ENCODE measurements at places on chromosomes 4 and X.

GRCh38 chrX:17986440-17986839 is 125.3 kb upstream of the RAI2 start:
- no peak for DNase-seq

GRCh38 chrX:136210243-136210642 is 41.0 kb downstream of the MAP7D3 start:
- DNase-seq = no peak

DNA sequence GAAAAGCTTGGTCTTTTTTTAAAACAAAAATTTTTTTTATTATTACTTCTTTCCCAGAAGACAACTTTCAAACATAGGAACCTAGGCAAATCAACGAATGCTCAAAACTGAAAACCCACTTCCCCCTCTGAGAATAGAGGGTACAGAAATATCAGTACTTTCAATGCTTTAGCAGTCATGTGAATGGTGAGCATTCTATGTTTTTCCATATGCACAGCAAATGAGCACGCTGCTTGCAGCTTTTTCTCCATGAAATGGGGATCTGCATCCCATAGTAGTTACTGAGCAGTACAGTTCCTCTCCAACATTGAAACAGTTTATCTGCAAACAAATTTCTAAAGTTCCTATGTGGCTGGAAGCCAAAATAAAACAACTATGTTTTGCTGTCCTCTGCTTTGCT is 108.4 kb upstream of the BMP2K start:
- no peak for DNase-seq

- no peak for DNase-seq
Measured at GRCh38 chr4:169492436-169493163, 119.8 kb downstream of the NEK1 start.

- no peak for DNase-seq
Measured at GRCh38 chr4:145614233-145614610, 5.0 kb upstream of the MMAA start.

DNA sequence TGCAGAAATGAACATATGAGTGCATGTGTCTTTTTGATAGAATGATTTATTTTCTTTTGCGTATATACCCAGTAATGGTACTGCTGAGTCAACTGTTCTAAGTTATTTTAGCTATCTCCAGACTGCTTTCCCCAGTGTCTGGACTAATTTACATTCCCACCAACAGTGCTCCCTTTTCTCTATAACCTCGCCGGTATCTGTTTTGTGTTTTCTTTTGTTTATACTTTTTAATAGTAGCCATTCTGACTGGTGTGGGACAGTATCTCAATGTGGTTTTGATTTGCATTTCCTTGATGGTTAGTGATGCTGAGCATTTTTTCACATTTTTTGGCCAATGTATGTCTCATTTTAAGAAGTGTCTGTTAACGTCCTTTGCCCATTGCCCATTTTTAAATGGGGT is 218.6 kb upstream of the KCNIP4 start:
- no peak for DNase-seq

GRCh38 chr4:141587897-141588296 is 48.5 kb upstream of the IL15 start:
- no peak for DNase-seq

DNA sequence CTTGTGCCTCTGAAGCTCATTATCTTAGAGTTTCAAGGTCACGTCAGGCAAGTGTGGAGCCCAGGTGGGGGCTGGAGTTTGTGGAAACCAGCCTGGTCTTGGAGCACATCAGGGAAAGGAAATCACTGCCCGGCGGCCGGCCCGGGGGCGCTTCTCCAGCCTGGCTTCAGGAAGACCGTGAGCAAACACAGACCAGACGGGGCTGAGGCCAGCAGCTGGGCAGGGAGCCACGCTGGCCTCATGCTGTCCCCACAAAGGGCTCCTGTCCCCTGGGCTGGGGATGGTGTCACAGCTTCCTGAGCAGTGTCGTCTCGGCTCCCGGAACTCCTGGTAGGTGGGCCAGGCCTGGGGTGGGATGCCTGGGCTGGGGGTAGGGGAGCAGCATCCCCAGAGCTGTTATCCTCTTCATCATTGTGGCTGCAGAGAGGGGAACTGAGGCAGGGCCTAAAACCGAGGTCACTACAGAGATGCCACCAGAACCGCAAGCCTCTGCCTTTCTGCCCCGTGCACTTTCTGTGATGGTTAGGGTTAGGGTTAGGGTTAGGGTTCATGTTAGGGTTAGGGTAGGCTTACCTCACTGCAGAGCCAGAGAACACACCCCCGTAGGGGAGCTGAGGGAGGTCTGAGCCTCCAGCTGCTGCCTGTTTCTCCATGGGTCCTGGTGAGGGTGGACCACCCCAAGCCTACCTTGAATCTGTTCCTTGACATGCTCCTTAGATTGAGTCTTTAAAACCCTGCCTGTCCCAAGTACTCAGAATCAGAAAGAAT is 77.5 kb downstream of the HTRA3 start:
- DNase-seq = no peak

DNA sequence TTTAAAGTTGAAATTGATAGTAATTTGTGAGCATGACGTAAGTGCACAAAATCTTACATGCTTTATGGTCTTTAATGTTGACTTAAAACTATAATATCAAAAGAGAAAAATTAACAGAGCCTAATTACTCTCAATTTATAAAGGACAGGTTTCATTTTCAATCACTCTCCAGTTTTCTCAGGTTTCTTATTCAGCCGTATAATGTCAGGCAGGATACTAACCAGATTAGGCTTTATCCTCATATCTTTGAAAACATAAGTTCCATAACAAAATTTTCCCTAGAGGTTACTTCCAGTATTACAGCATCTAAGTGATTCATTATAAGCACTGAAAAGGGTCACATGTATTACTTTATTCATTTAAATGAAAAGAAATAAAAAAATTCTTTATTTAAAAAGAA is 492.1 kb downstream of the PACRGL start:
- no peak for DNase-seq

DNA sequence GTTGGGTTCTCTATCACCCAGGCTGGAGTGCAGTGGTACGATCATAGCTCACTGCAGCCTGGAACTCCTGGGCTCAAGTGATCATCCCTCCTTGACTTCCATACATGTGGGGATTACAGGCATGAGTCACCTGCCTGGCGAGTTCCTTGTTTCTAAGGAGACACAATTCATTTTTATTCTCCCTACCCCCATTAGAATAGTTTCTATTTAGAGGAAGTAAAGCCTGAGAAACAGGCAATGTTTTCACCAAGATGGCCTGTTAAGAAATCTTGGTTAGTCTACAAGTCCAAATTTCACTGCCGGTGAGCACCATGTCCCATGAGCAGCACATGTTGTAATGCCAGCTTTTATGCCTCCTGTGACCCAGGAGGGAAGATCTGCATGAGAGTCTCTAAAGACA is 5.7 kb downstream of the CYBB start:
- no peak for DNase-seq

DNA sequence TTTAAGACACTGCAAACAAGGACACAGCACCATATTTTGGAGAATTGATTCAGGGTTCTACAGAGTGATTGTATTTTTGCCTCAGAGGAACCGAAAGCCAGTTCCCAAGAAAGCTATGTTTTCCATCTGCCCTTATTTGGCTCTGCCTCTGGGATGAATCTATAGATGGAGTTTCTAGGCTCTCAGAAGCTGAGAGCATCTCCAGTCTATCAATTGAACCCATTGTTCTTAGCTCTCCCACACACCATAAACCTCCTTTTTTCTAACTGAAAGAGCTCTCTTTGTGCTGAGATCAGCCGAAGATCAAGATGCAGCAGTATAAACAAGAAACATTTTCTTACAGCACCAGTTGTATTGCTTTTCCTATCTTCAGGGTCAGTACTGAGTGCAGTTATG is 16.9 kb downstream of the PLP1 start:
- DNase-seq = no peak

DNA sequence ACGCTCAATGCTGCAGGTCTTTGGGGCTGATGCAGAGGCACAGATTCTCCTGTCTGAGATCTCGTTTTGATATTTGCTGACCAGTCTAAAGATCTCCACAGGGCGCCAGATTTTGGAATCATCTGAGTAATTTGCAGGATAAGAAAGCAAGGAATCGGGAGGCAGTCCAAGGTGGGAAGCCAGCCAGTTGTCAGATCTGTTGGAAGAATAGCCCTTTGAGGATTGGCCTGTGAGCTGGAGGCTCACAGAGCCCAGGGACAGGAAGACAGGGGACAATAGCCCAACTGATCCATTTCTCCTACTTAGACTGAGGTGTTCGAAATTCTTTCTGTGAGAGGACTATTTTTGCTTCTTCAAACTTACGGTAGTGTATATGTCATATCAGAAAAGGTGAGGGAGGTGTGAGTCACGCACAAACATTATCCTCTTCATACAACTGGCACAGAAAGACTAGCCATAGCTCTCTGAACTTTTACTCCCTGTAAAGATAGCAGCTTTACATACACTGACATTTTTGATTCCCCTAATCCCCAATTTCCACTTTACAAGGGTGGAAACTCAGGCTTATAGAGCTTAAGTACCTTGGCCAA is 8.8 kb downstream of the DIPK2B start:
- DNase-seq = peak; percentile 4

DNA sequence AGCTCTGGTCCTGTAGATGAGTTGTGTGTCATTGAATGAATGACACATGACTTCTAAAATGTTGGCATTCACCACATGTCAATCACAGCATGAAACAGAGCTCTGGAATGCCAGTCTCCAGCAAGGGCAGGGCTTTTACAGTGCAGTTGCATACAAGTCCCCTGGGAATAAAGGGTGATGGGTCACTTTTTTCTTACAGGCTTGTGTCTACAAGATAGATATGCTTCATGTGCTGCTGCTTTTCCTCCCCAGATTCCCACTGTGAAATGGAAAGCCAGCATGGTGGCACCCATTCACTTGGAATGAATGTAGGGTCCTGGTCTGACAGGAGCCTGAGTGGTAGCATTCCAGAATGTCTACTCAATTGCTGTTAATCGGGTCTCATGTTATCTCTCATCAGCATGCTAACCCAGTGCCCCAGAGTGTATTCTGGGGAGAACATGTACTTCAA is 159.1 kb upstream of the KIT start:
- DNase-seq = no peak

GRCh38 chrX:134688839-134689238 is 30.6 kb upstream of the PLAC1 start:
- no peak for DNase-seq

GRCh38 chrX:3713225-3713936 is at the start of gene PRKX:
Gene PRKX, minus strand, starts transcription at chrX:3713649. Its CDS starts 396 bp downstream, at chrX:3713253.
- DNase-seq = no peak

GRCh38 chr4:128385683-128386304 is 98.2 kb upstream of the PGRMC2 start:
- no peak for DNase-seq

DNA sequence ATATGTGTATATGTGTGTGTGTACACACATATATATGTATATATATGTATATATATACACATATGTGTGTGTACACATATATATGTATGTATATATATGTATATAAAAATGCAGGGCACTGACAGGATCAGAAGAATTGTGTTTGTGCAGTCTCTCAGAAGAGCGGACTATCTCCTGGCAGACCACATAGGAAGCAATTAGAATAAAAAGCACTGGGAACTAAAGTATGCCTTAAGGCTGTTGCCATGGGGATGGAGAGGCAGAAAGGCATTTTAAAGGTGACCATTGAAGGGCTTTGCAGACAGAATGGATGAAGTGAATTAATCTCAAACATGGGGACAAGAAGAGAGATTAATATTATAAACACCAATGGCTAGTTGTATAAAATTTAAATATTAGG is 33.7 kb upstream of the USP51 start:
- DNase-seq = no peak

DNA sequence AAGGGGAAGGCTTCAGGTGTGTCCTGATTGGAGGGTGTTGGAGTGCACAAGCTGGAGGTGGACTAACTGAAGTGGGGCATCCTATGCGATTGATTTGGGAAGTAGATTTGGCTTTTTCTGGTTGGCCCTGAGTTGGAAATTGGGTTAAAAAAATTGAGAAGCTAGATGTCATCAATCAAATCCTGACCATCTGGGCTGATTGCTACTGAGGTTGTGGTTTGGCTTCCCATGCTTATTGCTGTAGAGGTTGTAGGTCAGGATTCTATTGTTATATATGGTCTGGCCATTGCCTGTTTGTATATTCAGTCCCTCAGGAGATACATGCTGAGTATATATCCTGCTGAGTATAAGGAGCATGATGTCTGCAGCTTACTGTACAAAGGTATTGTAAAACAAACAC is 7.7 kb upstream of the ZNF81 start:
- DNase-seq = no peak

DNA sequence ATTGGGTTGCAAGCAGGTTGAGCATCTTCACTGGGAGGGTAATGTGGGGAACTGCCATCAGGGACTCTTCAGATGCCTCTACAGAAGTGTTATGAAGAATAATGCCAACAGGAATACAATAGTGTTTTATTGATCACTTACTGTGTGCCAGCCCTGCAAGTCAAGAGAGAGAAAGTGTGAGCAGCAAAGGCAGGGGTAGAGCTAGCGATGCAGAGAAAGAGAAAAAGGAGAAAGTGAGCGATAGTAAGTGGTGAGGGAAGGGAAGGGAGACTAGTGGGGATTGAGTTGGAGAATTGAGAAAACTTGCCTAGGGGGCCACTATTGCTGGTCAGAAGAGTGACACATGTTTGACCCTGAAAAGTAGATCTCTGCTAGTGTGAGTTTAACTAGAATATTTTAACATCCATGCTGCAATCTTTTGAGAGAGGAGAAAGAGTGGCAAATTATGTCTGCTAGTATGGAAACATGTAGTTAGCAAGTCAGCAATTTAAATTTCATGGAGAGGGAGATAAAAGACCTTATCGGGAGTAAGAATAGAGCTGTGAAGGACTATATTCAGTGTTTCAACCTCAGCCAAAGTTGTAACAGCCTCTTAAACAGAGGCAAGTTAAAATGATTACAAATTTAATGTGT is 12.2 kb downstream of the AFF1 start:
- no peak for DNase-seq

DNA sequence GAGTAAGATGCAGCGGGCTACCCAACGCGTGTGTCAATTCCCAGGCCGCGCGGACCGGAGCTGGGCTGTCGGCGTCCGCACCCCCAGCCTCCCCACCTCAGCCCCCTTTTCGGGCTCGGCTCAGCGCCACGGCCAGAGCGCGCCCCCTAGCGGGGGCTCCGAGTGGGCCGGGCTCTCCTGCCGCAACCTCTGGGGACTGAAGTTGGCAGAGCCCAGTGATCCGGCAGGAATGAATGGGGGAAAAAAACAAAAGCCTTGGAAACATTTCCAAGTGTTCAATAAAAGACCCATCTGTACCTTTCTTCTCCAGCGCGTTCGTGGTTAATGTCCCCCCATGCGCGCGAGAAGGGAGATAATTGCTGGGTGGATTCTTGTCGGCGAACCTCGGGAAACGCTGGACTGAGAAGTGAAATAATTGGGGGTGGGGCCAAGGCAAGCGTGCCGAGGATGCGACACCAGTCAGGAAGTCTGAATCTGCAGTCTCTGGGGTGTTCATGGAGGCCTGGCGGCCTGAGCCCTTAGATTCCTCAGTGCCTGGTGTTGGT is 5.2 kb upstream of the ARX start:
- no peak for DNase-seq

- DNase-seq = no peak
Measured at GRCh38 chr4:55635741-55636655, at the start of gene NMU. Gene NMU, minus strand, starts transcription at chr4:55636298. Its CDS starts 106 bp downstream, at chr4:55636192.

DNA sequence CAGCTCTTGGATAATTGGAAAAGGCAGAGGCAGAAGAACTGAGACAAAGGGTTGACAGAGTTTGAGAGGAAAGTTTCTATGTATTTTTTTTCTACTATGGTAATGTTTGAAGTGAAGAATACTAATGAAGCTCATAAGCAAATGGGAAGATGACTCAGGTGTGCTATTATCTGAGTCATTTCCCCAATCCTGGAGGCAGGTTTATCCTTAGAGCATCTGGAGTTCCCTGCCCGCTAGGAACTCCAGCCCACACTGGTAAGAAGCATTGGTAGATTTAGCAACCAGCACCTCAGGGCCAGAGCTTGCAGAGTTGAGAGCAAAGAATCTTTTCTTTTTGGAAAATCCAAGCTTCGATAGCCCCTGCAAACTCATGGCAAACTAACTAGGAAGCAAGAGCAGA is 55.2 kb downstream of the DOCK11 start:
- DNase-seq = peak; percentile 2
